ENCODE measurements at places on chromosomes 2 and 18.

- DNase-seq, result no peak
Observed at GRCh38 chr2:190964170-190964795, 49.7 kb downstream of the STAT1 start.

- no peak for DNase-seq
Observed at GRCh38 chr2:62947403-62947802, 103.2 kb upstream of the OTX1 start.

- no peak for DNase-seq
Observed at GRCh38 chr2:10343191-10343590, 40.5 kb downstream of the HPCAL1 start.

DNA sequence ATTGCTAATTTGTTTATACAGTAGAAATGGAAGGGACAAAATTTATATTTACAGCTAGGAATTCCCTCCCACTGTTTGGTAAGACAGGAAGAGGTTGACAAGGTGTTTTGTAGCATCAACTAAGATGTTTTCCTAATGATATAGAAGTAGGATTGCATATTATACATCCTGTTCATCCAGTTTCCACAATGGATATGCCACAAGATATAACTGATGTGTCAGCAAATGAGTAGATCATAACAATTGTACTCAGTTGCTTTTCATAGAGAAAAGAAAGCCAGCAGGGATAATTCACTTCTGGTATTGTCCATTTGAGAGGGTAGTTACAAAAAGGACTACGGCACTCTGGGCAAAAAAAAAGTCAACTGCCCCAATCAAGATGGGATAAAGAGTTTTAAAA is 102.7 kb downstream of the CALCRL start:
- no peak for DNase-seq

DNA sequence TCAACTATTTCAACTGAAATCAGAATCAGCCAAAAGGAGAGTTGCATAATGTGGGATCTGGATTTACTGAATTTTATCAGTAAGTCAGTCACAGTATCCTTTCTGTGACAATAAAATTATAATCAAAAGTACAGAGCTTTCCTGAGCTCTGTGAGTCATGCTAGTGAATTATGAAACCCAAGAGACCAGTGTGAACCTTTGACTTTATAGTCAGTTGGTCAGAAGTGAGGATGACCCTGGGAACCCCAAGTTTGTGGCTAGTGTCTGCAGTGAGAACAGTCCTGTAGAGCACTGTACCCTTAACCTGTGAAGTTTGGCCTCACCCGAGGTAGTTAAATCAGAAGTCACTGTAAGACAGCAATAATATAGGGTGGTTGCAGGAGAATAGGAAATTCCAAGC is 381.7 kb downstream of the CDH19 start:
- no peak for DNase-seq

DNA sequence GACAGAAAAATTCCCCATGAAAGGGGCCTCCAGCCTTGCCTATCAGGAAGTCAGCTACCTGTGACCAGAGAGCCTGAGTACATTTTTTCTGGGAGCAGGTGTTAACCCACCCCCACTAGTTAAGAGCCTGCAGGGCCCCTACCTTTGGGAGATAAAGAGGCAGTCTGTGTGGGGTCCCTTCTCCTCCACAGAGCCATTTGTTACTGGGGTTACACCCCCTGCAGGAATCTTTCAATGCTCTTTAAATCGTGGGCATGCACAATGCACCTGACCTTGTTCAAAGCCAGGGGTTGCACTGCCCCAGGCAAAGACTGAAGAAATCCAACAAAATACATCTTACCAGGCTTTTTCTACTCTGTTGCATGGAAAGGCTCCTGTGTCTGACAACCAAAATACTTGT is 15.7 kb upstream of the LYPD6 start:
- no peak for DNase-seq

GRCh38 chr18:34600158-34600557 is 109.9 kb upstream of the DTNA start:
- no peak for DNase-seq

- no peak for DNase-seq
Observed at GRCh38 chr2:67008155-67008554, 389.0 kb upstream of the ETAA1 start.

GRCh38 chr2:31324016-31324633 is 90.2 kb downstream of the EHD3 start:
- DNase-seq, result no peak

GRCh38 chr18:961644-962355 is 57.1 kb downstream of the ADCYAP1 start:
- DNase-seq, result peak; percentile 7

DNA sequence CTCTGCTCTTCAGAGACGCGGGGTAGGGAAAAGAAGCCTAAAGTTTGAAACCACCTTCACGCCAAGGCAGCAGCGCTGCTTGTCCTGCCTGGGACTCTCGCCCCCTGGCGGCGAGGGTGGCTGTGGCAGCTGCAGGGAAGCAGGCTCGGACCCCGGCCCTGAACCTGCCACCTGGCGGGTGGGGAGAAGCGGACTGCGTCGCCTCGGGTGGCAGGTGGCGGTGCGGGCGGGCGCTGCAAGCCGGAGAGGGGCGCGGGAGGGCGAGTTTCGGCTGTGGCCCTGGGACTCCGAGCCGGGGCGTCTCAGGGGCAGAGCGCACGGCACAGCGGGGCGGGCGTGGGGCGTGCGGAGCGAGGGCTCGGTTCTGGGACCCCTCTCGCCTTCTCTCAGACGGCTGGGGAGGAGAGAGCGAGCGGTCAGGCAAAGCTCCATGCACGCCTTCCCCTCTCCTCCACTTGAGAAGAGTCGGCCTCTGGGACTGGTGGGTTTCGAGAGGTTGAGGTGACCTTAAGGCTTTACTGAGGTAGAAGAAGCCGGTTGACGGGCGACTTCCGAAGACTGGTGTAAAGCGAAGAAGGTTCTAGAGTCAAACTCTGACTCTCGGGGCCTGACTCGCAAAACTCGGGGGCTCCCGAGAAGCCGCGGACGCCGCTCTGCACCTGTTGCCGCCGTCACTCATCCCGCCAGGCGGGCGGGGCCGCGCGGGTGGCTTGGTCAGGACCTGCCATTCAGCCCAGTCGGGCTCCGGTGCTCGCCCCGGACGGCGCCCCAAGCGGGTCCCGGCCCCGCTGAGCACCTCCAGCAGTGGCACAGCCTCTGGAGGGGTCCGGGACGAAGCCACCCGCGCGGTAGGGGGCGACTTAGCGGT is 1.1 kb upstream of the BOLL start:
- DNase-seq, result no peak

DNA sequence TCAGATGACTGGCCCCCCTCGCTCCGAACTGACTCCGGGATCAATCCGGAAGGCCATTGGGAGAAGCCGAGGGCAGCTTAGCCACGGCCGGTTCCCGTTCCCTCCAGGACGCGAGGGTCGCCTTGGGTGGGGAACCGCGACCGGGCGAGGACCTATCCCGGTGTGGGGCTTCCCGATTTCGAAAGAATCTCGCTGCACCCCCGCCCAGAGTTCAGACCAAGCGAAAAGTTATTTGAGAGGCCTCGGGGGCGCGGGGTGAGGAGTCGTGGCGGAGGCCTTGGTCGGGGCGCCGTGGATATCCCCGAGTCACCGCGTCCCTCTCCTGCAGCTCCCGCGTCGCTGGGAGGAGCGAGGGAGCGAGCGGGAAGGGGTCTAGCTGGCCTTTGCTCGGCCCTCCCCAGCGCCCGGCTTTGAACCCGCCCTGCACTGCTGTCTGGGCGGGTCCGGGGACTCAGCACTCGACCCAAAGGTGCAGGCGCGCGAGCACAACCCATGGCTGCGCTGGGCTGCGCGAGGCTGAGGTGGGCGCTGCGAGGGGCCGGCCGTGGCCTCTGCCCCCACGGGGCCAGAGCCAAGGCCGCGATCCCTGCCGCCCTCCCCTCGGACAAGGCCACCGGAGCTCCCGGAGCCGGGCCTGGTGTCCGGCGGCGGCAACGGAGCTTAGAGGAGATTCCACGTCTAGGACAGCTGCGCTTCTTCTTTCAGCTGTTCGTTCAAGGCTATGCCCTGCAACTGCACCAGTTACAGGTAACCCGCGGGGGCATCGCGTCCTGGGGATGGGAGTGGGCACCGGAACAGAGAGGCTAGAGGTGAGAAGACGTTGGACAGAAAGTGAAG is at the start of gene CYP27A1:
Gene CYP27A1, plus strand, starts transcription at position 457 of the 837 bp plus-strand sequence. Its CDS starts 36 bp downstream, at position 493.
- no peak for DNase-seq

DNA sequence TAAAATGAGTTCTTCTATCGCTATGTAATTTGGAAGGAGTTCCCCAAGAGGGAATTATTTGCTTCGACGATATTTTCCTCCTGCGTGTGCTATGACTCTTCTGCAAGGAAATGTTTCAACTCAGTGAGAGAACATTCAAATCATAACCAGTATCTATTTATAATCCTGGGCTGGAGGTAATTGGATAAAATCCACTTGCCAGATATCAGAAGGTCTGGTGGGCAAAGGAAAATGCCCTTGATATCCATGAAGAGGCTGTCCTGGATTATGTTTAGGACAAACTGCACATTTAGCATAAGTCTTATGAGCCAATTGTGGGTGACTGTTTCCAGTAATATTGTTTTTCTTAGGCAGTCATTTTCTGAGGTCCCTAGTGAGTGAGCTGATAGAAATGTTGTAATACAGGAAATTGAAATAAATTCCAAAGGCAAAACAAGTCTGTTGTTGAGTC is 17.7 kb downstream of the RPIA start:
- DNase-seq, result no peak

DNA sequence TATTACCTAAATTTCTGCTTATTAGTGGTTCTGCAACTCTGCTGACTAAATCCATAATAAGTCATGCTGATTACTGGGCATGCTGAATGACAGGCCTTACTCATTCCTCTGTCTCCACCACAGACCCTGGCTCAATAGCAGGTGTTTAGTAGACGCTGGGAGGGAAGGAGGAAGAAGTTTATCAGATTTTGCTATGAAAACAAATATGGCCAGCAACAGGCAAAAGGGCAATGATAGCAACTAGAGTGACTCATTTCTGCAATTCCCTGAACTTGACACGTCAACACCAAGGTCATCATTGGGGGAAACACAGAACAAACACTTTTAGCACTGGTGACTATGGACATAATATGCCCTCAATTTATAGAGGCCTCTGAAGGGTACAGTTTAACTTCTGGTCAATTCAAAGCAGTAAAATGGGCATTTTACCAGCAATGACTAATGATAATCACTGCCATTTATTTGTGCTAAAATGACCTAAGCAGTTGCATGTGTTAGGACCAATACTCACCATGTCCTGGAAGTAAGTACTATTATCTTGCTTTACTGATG is 35.2 kb downstream of the TMEM163 start:
- DNase-seq, result no peak

GRCh38 chr2:85405201-85406059 is 4.7 kb downstream of the CAPG start:
- DNase-seq, result peak; percentile 55

DNA sequence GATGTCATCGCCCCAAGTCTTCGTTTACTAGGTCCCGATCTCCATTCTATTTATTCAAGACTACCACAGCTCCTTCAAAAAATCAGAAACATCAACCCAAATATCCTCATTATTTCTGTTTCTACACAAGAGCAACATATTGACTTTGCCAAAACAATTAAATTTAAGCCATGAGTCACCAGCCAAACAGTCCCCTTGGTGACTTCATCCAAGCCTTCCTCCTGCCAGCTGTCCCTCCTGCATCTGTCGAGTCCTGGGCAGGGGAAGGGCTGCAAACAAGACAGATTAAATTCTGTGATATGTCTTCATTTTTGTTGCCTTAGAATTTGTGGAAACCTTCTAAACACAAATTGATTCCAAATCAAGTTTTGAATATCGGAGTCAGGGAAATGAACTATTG is 110.3 kb downstream of the SP3 start:
- DNase-seq, result no peak

GRCh38 chr18:52069201-52069600 is 270.8 kb upstream of the DCC start:
- no peak for DNase-seq

GRCh38 chr2:19837235-19837766 is 64.5 kb downstream of the TTC32 start:
- no peak for DNase-seq

GRCh38 chr2:42801381-42801780 is 9.0 kb upstream of the HAAO start:
- no peak for DNase-seq

GRCh38 chr2:230661072-230661957 is 51.3 kb upstream of the CAB39 start:
- DNase-seq, result no peak

- no peak for DNase-seq
Observed at GRCh38 chr2:164456619-164457018, 164.7 kb downstream of the GRB14 start.

- DNase-seq, result peak; percentile 81
Observed at GRCh38 chr2:150528861-150529801, 41.7 kb upstream of the RND3 start.

DNA sequence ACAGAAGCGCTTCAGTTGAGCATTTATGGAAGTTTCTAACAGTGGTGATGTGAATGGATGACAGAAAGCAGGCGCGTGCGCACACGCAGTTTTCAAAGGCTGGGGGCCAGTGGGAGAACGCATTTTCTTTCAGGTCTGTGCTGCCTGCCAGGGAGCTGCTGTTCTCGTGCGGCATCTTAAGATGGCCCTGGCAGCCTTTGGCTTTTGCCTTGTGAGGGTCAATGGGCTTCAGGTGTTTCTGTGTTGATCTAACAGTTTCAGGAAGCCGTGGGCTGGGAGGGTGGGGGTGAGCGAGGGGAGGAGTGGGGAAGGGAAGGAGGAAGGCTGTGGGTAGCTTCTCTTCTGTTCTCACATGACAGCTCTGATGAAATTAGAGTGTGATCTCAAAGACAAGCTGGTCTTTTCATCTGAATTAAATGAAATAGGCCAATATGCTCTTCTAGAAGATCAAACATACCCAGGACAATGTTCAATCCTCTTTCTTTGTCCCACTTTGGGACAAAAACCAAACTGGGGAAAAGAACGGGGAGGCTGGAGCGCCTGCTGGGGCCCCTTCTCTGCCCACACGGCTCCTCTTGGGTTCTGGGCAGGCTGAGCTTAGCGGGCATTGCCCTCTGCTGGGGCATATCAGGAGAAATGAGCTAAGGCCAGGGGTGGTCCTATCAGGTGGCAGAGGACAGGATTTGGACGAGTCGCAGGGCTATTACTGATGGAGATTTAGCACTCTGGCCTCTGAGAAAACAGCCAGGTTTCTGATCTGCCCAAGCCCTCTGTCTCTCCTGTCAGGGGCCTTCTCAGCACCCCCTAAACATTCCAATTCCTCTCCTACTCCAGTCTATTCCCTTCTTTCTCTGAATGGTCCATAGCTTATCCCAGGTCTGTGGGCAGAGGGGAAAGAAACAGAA is 126.2 kb upstream of the LGALSL start:
- DNase-seq, result no peak

DNA sequence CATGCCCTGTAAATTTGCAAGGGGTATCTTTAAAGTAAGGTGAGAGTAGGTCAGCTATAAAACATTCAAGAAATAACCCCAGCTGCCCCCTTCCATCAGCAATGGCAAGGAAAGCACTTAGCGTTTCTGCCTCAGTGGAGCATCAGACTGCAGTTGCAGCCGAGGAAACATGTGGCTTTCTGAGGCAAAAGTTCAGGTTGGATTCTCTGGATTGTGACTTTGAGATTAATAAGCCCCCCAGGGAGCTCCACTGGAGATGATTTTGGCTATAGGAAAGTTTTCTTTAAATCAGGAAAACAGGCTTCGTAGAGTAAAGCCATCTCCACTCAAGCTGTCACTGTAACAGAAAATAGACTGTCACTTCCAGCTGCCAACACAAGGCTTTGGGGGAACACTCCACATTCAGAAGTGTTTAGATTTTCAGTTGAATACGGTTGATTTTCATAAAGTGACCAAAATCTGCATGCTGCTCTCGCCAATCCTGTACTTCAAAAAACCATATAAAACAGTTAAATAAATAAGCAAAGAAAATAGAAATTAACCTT is 15.3 kb upstream of the RIT2 start:
- DNase-seq, result no peak

GRCh38 chr18:23735021-23735464 is 45.8 kb downstream of the LAMA3 start:
- no peak for DNase-seq

- DNase-seq, result no peak
Observed at GRCh38 chr18:50560681-50561629, 1.1 kb downstream of the MAPK4 start.
